ENCODE measurements at places on chromosomes 7 and 10. TPM values are rescaled to one million over a fixed set of nuclear protein-coding genes. Genes with fewer than 3 reads are reported as not detected.

DNA sequence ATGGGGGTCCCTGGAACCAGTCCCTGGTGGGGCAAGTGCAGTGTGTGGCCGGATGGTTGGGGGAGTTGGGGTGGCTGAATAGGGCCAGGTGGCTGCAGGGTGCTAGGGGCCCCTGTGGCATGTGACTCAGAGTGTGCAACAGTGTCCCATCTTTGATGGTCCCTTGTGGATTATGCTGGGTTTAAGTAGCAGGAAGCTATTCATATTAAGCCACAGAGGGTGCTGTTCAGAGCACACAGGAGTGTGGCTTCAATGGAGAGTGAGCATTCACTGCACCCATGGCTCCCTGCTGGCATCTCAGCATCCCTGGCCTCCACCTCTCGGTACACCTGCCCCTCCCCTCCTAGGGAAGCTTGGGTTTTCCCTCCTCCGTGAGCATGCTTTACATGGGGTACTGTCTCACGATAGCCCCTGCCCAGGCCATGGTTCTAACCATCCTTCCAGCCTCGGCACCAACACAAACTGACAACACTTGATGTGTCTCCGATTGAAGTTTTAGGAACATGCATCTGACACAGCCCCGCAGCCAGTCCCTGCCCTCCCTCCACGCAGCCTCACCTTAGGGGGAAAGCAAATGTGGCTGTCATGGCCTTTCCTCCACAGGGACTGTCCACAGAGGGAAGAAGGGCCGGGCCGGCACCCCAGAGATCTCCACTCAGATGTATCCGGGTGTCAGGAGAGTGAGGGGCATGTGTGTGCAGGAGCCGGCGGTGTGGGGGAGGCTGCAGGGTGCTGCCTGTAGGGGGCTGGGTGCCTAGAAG is 30.4 kb upstream of the PPIF start:
- DNase-seq = no peak

- DNase-seq = peak; percentile 27
Observed at GRCh38 chr7:73905360-73905759, 44.4 kb downstream of the TMEM270 start.

GRCh38 chr10:110229155-110229554 is 21.8 kb downstream of the MXI1 start:
- DNase-seq = no peak

- DNase-seq = peak; percentile 85
Observed at GRCh38 chr7:151759591-151760042, 117.3 kb downstream of the PRKAG2 start.

DNA sequence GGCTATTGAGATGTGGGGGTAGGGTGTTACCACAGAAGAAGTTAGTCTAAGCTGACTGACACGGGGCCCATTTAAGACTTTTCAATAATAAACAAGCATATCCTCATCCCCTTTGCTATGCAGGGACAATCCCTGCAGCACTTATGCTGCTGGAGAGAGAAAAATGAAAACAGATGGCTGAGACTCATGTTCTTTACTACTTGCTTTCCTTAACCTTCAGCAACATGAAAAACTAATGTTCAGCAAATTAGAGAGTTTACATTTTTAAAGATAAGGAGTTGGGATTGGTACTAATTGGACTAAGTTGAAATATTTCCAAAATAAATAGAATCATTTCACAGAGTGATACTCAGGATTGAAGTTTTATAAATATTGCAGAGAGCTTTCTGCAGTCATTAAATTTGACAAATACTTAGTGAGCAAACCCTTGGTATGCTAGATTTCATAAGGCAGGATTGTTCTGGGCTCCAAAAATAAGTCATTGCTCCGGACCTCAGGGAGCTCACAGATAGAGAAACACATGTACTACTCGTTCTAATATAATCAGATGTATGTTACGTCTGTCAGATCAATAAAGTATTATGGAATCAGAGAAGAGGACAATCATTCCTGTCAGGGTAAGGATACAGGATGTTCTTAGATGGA is 147.1 kb upstream of the LRRN3 start:
- no peak for DNase-seq

GRCh38 chr7:10875080-10875479 is 98.6 kb upstream of the PHF14 start:
- no peak for DNase-seq

GRCh38 chr7:20030417-20030816 is 186.8 kb downstream of the MACC1 start:
- no peak for DNase-seq

DNA sequence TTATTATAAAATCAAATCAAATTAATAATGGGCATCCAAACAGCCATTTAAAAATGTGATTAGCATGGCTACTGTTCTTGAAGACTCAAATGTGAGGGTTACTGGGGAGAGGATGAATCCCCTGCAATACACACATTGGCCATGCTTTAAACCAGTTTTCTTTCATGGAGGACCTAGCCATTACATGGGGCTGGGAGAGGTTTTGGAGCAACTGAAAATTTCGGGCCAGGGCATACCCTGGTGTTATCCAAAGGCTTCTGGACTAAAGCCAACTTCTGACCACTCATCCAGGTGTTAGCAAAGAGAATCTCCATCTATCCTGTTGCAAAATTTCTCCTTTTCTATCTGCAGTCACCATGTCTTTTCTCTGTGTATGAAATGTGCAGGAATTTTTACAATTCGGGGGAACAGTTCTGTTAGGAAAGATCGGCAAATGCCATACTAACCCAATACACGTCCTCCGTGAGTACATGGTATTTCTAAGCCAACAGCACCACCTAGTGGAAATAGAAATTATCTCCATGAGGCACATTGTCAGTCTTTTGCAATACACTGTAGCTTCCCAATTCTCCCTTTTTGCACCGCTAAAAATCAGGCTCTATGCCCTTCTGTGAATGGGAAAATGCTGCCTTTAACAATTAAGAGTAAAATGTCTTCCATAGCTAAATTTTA is 47.0 kb upstream of the ZNF107 start:
- no peak for DNase-seq

DNA sequence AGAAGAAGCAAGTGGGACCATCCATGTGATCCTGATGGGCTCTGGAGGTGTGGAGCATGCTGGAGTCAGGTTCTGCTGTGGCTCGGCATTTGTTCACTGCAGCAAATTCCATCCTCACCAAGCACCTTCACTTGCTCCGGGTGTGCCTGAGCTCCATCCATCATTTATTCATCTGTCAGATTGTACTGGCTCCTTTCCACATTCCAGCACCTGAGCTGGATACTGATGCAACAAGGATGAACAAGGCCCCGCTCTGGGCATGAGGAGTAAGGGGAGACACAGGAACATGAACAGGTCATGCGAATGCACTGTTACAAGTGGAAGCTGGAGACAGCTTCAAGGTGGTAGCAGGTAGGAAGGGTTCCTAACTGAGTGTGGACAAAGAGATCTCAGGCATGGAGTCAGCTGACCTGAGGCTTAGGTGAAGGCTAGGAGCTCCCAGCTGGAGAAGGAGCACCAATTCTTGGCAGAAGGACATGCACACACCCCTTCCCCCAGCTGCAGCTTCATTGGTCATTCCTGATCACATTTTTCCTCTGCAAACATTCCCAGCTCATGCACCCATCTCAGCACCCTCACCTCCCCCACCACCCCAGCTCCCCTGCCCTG is 133.7 kb upstream of the ZMIZ1 start:
- no peak for DNase-seq

GRCh38 chr10:14296065-14296709 is 34.5 kb downstream of the FRMD4A start:
- peak; percentile 90 for DNase-seq

PKD2L1 gene
- not detected for total RNA-seq

RTKN2 gene
- total RNA-seq = 36.2 TPM

ACTL6B gene
- not detected for total RNA-seq

SMO gene
- 36.0 TPM for total RNA-seq

JAKMIP3 gene
- total RNA-seq = 0.50 TPM

All from Caco-2 (cell line).